Upper lobe of right lung (tissue), 1 donor: ENCODE measurements at places on chromosomes 16 and 17.

- DNase-seq: no peak
These were observed 15.8 kb downstream of the GPRC5C start for GRCh38 chr17:74447628-74448159.

- DNase-seq: no peak
These were observed 153.6 kb downstream of the C16orf95 start for GRCh38 chr16:87163637-87164036.

- no peak for DNase-seq
These were observed 48.5 kb upstream of the CCL2 start for GRCh38 chr17:34206569-34206968.

DNA sequence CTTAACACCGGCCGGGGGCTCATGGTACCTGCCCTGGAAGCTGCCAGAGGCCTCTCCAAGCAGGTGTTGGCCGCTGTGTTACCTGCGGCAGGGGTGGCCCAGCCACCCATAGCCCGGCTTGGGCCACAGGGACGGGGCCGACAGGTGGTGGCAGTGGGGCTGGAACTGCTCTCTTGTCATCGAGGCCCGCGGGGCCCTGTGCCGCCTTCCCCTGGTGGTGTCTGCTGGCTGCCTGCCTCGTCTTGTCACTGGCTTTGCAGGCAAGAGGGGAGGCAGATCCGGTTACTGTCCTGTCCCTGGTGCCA, 27.1 kb downstream of the GSE1 start:
- DNase-seq: no peak

DNA sequence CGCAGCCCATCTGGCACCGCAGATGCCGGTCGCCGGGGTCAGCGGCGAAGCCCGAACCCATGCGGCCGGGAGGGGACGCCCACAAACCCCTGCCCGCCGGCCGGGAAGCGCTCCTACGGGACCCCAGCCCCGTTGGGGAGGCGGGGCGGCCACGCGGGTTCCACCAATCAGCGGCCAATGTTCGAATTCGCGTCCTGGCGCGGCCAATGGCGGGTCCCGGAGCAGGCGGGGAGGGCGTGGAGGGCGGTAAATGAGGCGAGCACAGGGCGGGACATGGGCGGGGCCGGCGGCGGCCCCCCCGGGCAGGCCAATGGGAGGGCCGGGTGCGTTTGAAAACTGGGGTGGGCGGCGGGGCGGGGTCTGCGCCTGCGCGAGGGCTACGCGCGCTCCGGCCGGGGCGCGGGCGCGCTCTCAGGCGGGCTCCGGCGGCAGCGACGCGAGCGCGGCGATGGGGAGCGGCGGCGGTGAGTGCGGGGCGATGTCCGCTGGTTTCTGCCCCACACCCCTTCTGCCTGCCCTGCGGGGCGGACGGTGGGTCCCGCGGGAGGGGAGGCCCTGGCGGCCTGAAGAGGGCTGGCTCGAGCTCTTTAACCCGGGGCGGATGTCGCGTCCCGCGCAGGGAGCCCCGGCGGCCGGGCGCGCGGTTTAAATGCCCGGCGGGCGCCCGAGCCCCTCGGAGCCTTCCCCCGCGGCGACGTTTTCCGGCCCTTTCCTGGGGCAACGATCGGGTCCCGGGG, at the start of gene CCNF:
TSS of gene CCNF (plus strand) at position 414 of the 737 bp plus-strand sequence. CDS start at position 449, 35 bp downstream.
- DNase-seq: peak; percentile 99

GRCh38 chr16:69916462-69916861, 34.7 kb upstream of the CLEC18A start:
- no peak for DNase-seq
